ENCODE measurements at places on chromosomes 6 and 20.

DNA sequence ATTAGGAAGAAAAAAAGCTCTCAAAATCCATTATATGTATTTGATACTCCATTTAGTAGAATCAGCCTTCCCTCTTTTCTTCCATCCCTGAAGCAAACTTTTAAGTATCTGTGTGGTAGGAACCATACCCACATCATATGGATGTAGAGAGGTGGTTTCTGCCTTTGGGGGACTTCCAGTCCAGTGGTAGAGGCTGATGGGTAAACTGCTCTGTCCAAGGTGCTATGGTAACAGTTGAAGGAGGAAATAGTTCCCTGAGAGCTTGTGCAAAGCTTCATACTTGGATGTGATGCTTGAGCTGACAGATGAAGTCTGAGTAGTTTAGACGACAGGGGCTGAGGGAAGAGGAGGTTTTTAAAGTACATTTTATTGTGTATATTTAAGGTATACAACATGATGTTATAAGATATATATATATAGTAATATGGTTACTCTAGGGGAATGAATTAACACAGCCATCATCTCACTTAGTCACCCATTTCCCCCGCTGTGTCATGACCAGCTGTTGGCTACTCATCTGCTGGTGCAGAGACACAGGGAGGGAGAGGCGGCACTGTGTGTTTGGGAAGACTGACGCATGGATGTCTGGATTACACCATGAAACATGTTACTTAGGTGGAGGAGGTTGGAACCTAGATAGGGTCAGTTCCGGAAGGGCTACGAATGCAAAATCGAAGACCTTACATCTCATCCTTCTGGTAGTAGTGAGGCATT lies 185.2 kb downstream of the FARS2 start:
- DNase-seq = no peak

DNA sequence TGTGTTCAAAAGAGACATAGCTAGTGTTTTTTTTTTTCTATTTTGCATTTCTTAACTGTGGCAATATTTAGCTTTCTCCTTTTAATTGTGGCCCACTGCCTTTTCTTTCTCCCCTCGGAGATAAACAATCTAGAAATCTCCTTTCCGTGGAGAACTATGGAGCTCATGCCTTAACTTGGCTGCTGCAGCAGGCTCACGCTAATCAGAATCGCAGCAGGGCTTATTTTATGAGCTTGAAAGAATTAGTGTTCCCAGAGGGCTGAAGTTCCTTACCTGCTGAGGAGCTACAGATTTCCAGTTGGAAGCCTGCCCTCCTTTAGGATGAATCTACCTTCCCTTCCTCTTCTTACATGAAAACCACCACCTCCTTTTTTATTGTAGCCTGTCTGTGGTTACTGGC lies 35.6 kb downstream of the CTNNBL1 start:
- no peak for DNase-seq

DNA sequence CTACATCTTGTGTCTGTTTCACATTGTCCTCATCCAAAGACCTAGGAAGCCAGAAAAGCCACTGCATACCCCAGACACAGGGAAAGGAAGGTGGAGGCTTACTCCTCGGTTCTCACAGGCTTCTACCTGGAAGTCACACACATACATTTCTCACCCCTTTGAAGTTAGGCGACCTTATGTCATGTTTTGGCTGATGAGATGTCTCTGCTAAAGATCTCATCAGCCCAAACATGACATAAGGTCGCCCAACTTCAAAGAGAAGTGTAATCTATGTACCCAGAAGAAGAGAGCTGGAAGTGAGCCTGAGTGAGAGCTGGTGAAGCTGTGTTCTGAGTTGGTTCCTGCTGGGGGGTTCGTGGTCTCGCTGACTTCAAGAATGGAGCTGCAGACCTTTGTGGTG lies 47.5 kb upstream of the SLC22A23 start:
- DNase-seq = no peak

- no peak for DNase-seq
Measured at GRCh38 chr6:14857501-14857900, 388.4 kb upstream of the JARID2 start.

DNA sequence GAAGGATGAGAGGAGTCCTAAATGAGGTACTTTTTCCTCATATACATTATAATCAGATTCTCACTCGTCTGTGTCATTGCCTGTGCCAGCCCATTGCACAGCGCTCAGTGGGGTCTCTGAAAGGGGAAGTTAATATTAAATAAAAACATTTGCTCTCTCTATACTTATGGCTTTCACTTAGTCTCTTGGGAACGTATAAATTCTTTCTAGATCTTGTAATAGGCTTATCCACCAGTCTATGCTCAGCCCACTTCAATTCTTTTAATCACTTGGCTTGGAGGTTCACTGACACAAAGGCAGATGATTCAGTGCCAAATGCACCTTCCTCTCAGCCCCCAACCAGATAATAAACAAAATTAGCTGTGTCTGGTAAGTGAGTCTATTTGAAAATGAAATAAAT lies 164.3 kb upstream of the OGFRL1 start:
- DNase-seq = no peak

DNA sequence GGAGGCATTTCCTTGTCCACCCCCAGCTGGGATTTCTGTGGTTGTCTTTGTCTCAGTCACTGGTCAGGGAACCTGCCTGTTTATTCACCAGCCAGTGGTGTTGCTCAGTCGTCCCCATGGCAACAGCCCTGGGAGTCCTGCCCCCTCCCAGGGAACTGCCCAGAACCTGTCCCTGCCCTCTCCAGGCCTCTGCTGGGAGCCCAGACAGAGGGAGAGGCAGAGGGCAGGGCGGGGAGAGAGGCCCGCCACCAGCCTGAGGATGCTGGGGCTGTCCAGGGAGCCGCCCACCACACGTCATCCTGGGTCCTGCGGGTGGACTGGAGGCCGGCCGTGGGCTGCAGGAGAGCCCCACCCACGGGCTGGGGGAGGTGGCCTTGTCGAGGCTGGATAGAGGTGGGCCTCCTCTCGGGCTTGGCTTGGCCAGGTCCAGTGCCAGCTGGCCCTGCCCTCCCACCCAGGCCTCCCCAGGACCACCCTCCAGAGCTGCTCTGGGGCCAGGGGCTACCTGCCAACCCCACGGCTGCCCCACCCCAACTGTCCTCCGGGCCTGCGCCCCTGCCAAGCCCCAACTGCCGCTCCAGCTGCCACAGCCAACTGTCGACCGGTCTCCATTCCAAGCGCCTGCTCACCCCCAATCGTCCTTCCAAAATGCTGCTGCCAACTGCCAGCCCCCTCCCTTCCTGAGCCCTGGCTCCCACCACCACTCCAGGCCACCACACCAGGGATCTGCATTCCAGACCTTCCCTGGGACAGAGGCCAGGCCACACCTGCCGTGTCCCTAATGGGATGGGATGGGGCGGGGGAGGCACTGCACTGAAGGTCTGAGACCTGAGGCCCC lies 4.2 kb upstream of the ZBTB46 start:
- peak; percentile 60 for DNase-seq

DNA sequence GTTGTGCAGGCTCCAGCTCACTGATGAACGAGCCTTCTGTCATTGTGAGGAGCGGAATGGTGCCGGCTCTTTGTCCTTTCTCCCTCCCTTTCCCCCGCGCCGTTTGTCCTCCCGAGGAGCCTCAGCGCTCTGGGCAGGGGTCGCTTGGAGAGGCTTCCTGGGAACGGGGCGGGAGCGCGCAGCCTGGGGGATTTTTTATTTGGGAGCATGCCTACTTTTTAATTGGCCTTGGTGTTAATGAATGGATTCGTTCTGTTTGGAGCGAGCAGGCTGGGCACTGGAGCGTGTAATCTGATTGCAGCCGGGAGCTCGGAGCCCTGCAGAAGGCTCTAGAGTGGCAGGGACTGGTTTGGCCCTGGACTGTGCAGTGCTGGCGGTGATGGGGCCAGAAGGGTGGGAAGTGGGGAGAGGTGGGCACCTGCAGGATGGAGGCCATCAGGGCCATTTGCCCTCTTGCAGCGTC lies 118.8 kb downstream of the CDH4 start:
- no peak for DNase-seq

- no peak for DNase-seq
Measured at GRCh38 chr6:11432713-11433450, 104.7 kb upstream of the TMEM170B start.

DNA sequence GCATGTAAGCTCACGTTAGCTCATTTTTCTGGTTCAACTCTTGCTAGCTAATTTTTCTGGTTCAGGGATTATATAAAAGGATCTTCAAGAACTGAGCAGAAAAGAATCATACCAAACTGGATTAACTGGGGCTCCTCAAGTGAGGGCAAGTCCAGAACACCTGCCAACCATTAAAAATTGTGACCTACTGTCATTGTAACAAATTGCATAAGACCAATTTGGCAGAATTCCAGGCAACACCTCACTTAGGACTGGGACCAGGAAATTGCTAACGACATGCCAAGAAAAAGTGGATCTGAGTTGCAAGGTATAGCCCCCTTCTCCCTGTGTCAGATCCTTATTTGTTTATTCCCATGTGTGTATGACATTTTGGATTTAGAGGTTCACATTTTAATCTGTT lies 216.6 kb downstream of the HIVEP2 start:
- peak; percentile 11 for DNase-seq

GRCh38 chr6:45737331-45738056 lies 278.2 kb downstream of the CLIC5 start:
- DNase-seq = no peak

GRCh38 chr6:69907981-69908498 lies 41.7 kb downstream of the COL19A1 start:
- no peak for DNase-seq

GRCh38 chr6:16519265-16520242 lies 241.7 kb downstream of the ATXN1 start:
- peak; percentile 20 for DNase-seq

DNA sequence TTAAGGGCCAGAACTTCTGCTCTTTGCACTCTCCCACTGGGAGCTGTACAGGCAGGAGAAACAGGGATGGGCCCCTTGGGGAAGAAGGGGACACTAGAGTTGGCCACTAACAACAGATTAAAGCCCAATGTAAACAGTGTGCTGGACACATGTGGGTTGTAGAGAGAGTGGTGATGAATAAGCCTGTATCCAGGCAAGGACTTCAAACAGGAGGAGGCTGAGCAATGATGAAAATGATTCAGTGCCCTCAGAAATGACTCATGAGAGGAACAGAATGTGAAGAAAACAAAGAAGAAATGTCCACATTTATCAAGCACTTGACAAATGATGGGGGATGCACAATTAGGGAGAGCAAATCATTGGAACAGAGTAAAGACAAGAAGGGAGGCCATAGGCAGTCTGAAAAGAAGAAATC lies 242.3 kb downstream of the TBX18 start:
- DNase-seq = no peak

- peak; percentile 74 for DNase-seq
Measured at GRCh38 chr6:80250391-80250997, 144.0 kb downstream of the BCKDHB start.

GRCh38 chr6:158168040-158168289 lies at the start of gene SERAC1:
Gene SERAC1, minus strand, starts transcription at chr6:158168262. Its CDS starts 9,899 bp downstream, at chr6:158158363.
- no peak for DNase-seq

GRCh38 chr6:156807795-156808194 lies 30.6 kb downstream of the ARID1B start:
- no peak for DNase-seq

DNA sequence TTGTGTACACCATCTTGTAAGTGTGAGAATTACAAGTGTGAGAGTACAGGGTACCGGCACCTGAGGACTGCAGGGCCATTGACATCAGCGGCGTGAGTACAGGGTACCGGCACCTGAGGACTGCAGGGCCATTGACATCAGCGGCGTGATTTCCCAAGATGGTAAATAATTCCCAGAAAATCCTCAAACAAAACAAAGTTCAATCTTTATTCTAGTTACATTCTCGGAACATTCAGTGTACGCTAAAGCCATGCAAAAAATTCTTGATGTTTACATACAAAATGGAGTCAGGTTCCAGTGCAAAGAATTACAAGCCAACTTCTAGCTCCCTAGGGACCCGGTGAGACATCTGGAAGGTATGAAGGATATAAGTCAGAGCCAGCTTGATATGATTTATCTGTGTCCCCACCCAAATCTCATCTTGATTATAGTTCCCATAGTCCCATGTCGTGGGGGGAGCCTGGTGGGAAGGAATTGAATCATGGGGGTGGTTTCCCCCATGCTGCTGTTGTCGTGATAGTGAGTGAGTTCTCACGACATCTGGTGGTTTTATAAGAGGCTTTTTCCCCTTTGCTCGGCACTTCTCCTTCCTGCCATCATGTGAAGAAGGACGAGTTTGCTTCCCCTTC lies 172.7 kb downstream of the TTLL2 start:
- DNase-seq = no peak

- DNase-seq = peak; percentile 46
Measured at GRCh38 chr6:27720607-27721580, 191.3 kb downstream of the OR2B2 start.

GRCh38 chr20:37442986-37443385 lies 78.1 kb upstream of the NNAT start:
- DNase-seq = no peak

- DNase-seq = no peak
Measured at GRCh38 chr6:155201461-155202226, 62.2 kb upstream of the CLDN20 start.

DNA sequence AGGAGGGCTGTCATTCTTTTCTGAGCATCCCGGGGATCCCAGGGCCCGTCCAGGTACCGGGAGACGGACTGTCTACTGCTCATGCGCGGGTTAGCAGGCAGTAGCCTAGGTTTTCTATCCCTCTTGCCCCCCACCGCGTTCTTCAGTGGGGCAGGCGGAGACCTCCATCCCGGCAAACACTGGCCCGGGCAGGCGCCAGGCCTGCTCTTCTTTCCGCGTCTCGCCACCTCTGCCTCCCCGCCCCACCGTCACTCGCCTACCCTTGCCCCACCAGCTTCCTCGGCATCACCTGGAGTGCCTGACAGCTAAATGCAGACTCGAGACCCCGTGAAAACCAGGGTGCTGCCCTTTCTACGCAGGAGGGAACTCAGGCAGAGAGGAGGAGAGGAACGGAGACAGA lies 1937.7 kb upstream of the DEFB115 start:
- DNase-seq = no peak

- no peak for DNase-seq
Measured at GRCh38 chr20:62550087-62550632, 74.4 kb upstream of the GATA5 start.

GRCh38 chr6:101907356-101908217 lies 514.1 kb downstream of the GRIK2 start:
- DNase-seq = no peak

- DNase-seq = peak; percentile 74
Measured at GRCh38 chr20:63973636-63974401, 4.1 kb upstream of the ZNF512B start.

- DNase-seq = no peak
Measured at GRCh38 chr6:127717384-127717783, 140.4 kb downstream of the C6orf58 start.

DNA sequence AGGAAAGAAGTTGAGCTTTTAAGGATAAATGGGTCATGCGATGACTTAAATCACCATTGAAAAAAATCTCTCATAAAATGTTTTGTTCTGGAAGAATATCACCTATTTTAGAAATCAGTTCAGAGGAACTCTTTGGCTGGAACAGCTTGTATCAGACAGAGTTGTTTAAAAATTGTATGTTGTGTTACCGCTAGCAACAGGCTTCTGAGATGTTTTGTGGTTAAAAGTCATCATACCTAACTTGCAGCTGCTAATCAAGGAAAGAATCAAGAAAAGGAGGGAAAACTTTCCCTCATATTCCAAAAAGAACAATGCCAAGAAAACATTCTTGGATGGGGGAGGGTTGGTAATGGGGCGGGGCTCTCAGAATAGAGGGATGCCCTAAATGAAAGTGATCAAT lies 220.7 kb upstream of the CITED2 start:
- no peak for DNase-seq
